ENCODE measurements at places on chromosomes 4 and X. TPM values are rescaled to one million over a fixed set of nuclear protein-coding genes. Genes with fewer than 3 reads are reported as not detected.

The INPP4B gene
- total RNA-seq = 13.2 TPM

The MAGEA12 gene
- total RNA-seq = not detected

The ADH1B gene
- total RNA-seq = 197 TPM

The SSX3 gene
- total RNA-seq = not detected

The EXOC1L gene
- total RNA-seq = not detected

The DMP1 gene
- not detected for total RNA-seq

The ASB12 gene
- total RNA-seq = 1.4 TPM

The INTU gene
- 5.7 TPM for total RNA-seq

The TLR3 gene
- 8.1 TPM for total RNA-seq
